Stimulated activated CD4-positive, alpha-beta T cell treated with anti-CD3 and anti-CD28 coated beads, Interleukin-2, amount 100 ng/mL, for 4 hours (primary cell): ENCODE measurements at places on chromosomes 11 and 22.

- DNase-seq: no peak
Measured at GRCh38 chr22:30783021-30783420, 88.3 kb downstream of the OSBP2 start.

DNA sequence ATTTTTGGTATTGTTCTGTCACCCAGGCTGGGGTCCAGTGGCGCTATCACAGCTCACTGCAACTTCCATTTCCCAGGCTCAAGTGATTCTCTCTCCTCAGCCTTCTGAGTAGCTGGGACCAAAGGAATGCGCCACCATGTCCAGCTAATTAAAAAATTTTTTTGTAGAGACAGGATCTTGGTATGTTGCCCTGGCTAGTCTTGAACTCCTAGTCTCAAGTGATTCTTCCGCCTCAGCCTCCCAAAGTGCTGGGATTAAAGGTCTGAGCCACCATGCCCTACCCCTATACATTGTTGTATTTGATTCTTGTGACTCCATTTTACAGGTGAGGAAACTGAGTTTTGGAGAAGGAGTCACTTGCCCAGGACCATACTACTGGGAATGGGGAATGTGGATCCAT, 11.9 kb downstream of the KIAA1671 start:
- DNase-seq: no peak

GRCh38 chr11:110955776-110956175, 243.5 kb upstream of the ARHGAP20 start:
- DNase-seq: no peak

DNA sequence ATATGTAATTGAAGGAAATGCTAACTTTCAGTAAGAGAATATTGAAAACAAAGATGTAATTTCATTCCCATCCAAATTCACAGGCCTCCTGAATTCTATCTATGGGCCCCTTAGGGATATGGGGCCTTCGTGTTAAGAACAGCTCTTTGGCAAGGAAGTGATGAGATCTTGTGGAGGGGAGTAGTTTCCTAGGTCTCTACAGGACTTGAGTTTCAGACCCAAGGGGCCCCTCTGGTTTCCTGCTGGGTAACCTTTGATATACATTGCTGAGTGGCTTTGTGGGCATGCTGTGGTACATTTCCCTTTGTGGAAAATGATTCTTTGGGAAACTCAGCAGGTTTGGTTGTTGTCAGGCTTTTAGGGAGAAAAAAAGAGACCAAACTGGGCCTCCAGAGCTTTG, 6.2 kb downstream of the STIM1 start:
- no peak for DNase-seq

DNA sequence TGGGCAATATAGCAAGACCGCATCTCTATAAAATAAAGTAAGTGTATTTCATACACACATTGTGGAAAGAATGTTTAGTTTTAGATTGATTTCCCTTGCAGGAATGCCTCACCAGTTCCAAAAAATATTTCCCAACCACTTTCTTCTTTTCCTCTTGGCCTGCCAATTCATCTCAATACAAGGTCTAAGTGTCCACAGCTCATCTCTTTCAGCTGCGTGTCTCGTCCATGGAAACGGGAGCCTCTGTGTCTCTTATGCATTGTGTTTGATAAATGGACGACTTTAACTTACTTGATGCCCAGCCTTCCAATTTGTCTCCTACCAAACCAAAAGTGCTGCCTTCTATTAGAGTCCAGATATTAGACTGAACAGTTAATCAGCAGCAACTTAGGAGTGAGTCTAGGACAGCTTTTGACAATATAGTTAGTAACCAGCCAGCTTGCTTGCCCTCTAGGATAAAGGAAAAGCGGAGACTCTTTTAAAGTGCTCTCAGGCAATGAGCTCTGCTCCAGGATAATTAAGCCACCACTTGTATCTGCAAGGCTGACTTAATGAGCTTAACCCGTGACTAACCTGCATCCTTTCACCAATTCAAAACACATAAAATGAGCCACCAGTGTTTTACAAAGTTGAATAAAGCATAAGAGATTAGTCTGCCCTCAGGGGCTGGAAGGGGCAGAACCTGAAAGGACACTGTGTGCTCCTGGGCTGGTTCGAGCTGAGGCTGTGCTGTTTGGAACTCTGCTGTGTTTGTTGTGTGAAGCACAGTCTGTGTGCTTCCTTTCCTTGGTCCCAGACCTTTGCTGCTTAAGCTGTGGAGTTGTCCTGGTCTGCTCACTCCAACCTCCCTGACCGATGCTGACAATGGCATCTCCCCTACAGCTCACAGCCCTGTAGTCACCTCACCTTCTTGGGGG, 27.5 kb downstream of the FBXO7 start:
- no peak for DNase-seq

- peak; percentile 45 for DNase-seq
Measured at GRCh38 chr11:86291466-86292262, 10.4 kb upstream of the HIKESHI start.

GRCh38 chr22:21628386-21629254, 1.2 kb downstream of the YDJC start:
- no peak for DNase-seq

DNA sequence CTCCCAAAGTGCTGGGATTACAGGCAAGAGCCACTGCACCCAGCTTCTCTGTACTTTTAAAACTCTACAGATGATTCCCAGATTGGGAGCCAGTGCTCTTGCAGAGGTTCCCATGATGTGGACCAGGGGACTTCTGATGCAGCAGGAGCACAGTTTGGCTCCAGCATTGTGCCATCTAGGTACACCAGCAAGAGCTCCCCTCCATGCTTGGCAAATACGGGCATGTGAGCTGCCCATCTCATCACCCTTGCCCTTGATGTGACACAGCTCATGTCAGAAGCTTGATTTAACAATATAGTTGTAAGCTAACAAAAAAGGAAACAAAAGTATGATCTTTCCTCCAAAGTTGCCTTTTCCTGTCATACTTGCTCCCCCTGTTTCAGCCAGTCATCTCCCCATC, 28.7 kb downstream of the SNU13 start:
- DNase-seq: no peak

GRCh38 chr22:28986366-28986765, 75.3 kb downstream of the C22orf31 start:
- no peak for DNase-seq

DNA sequence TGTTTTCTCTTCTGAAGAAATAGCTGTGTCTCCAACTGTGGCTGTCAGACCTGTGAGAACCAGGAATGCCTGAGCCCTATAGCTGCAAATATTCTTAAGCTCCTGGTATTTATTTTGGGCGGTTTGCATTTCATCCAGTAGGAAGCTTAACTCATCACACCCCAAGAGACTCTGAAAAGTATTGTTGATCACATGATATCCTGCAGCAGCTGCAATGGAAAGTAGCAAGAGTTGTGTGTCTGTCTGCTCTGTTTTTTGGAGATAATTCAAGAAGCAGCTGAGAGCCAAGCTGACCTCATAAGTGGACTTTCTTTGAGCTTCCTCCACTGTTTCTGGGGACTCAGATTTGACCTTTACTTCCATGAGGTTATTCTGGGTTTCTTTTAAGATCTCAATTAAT, 36.4 kb upstream of the MRPL17 start:
- no peak for DNase-seq

DNA sequence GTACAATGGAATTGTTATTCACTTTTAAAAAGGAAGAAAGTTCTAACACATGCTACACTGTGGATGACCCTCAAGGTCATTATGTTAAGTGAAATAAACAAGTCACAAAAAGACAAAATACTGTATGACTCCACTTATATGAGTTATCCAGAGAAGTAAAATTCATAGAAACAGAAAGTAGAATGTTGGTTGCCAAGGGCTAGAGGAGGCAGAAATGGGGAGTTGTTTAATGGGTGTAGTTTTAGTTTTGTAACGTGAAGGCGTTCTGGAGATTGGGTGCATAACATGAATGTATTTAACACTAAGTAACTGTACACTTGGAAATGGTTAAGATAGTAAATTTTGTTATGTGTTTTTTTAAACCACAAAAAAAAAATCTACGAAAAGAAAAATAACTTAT, 43.8 kb downstream of the CCDC81 start:
- no peak for DNase-seq

- DNase-seq: no peak
Measured at GRCh38 chr11:114134870-114135269, 75.4 kb downstream of the ZBTB16 start.

- DNase-seq: no peak
Measured at GRCh38 chr11:33779849-33780528, 5.7 kb upstream of the FBXO3 start.

GRCh38 chr11:132579634-132580327, 952.5 kb downstream of the OPCML start:
- no peak for DNase-seq

DNA sequence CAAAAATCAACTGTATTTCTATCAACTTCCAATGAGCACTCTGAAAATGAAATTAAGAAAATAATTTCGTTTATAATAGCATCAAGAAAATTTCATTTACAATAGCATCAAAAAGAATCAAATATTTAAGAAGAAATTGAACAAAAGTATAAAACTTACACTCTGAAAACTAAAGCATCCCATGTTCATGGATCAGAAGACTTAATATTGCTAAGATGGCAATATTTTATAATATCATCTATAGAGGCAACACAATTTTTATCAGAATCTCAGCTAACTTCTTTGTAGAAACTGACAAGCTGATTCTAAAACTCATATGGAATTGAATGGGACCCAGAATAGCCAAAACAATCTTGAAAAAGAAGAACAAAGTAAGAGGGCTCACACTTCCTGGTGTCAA, 19.9 kb downstream of the NUP160 start:
- DNase-seq: no peak

DNA sequence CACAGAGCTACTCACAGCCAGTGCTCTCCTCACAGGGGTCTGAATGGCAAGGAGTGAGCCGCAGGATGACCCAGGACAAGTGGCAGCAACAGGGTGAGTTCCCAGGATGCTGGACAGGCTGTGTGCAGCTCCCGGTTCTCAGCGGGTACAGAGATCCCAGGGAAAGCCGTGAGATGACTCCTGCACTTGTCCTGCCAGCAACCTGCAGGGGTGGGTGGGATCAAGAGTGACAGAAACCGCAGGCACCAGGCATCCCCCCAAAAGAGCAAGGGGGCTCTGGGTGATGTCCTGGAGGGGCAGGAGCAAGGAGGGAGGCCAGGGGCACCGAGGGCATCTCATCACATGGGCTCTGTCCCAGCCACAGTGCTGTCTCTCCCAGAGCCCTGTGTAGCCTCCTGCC, 15.9 kb upstream of the PRODH start:
- DNase-seq: no peak

DNA sequence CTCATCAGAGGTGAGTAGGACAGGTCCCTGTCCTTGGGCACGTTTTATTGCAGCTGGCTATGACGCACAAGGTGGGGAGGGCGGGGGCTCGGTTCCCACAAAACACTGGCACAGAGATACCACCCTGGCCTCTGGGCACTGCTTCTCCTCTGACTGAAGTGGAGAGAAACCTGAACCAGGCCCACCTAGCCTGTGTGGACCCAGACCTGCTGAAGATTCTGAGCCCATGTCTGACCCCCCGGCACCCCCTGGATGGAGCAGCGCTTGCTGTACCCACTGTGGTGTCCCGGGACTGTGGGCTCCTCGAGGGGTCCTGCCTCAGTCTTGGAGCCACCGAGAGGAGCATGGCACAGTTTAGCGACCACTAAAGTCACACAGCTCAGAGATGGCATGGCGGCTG, 72.6 kb downstream of the PARVB start:
- DNase-seq: no peak

- no peak for DNase-seq
Measured at GRCh38 chr11:82233201-82233600, 500.5 kb downstream of the FAM181B start.

DNA sequence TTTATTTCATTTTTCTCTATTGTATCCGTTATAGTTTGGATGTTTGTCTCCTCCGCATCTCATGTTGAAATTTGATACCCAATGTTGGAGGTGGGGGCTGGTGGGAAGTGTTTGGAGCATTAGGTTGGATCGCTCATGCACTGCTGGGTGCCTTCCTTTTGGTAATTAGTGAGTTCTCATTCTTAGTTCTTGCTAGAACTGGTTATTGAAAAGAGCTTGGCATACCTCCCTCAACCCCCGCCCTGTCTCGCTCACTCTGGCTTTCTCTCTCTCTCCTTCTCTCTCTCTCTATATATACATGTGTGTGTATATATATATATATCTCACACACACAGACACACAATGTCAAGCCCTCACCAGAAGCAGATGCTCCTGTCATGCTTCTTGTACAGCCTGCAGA, 978.7 kb downstream of the DLG2 start:
- DNase-seq: no peak

DNA sequence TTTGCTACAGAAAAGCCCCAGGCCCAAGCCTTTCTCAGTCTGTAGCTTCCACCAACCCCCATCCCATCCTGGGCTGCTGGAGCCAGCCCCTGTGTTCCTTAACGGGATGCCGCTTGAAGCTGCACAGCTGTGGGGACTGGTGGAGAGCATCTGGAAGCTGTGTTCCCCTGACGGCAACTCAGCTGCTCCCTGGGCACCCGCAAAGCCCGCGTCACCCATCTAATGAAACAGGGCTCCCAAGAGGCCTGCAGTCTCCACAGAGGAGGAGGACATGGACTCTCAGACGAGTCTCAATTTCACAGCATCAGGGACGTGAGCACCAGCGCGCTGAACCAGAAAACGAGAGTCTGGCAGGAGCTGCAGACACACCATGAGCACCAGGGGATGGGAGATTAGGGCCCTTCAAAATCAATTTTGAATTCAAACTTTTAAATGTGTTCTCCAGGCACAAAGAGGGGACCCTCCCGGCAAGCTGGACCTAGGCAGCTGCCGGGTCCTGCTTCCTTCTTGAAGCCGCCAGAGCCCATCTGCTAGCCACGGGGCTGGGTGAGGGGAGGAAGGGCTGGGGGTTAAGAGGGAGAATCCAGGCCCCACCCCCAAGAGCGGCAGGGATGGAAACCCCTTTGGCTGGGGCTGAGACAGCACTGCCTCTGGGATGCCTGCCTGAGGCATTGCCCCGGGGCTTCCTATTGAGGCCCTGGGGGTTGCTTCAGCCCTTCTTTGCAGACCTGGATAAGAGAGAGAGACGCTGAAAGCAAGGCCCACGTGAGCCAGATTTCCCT, 21.0 kb downstream of the LMO1 start:
- no peak for DNase-seq

- no peak for DNase-seq
Measured at GRCh38 chr22:41485033-41485432, 16.1 kb downstream of the ACO2 start.

GRCh38 chr22:26777156-26777801, 119.9 kb downstream of the MIAT start:
- DNase-seq: no peak

DNA sequence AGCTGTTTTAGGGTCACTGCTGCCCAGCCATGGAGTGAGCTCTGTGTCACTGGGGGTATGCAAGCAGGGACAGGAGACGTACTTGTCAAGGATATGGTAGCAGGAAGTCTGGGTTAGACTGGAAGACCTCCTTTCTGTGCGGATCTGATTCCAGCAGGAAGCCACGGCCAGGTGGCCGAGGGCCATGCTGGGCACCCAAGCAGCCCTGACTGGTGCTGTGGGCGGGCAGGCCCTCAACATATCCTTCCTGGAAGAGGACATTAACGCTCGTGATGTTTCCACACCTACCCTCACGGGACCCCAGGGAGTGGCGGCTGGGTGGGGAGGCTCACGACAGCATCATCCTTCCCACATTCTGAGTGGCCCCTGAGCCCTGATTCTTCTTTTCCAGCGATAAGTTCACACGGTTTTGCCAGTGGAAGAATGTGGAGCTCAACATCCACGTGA, 8.7 kb upstream of the ANKRD13D start:
- DNase-seq: no peak
